ENCODE measurements at places on chromosomes 5 and 9.

GRCh38 chr5:178366998-178367735 is 134.6 kb upstream of the PHYKPL start:
- DNase-seq = no peak

DNA sequence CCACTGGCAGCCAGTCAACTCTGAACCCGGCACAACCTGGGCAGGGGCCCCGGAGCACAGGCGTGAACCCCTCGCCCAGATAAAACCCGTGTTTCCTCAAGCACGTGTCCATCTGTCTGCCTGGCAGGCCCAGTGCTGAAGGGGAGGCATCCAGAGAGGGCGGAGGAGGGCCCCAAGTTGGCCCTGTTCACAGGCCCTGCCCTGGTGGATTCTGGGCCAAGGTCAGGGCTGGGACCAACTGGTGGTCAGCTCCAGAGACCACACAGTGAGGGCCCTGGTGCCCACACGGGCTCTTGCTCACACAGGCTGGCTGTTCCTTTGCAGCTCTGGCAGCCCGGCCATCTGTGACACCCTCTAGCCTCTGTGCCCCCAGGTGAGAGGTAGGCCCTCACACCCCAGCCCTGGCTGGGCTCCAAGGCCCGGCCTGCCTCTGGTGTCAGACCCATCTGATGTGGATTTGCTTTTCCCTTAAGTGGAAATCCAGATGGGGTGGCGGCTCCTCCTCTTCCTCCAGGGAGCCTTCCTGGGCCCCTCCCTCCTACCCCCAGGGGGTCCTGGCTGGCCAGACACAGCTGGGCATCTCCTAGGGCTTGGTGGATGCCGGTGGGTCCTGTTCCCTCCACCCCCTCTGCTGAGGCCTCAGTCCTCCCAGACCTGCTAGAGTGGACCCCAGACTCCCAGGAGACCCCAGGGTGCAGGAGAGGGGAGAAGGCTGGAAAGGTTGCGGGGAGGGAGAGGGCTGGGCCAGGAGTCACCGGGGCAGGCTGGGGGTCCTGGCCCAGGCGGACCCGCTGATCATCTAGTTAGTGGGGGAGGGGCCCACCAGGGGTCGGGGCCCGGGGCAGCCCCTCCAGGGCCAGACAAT is 525 bp upstream of the STPG3 start:
- no peak for DNase-seq

DNA sequence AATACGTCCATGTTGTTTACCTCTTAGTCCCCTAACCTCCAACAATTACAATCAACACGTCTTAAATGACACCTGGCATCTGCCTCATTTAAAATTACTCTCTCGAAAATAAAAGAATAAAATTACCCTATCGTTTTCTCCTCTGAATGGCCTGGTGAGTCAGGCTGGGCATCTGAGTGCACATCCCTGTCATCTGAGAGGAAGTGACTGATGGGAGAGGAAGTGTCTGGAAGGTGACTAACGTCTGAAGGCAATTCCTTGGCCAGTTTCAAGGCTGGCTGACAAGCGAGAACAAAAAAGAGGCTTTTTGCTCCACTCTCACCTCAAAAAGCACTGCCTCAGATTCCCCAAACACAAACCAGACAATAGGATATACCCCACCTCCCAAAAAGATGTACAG is 57.7 kb downstream of the MAPKAP1 start:
- peak; percentile 93 for DNase-seq

GRCh38 chr9:93037476-93037971 is 21.0 kb upstream of the SUSD3 start:
- no peak for DNase-seq
